Amniotic epithelial cell (primary cell): ENCODE measurements at places on chromosomes 16 and 17.
A peak's percentile ranks its signal among the peaks of the same experiment; 100 is the strongest.

DNA sequence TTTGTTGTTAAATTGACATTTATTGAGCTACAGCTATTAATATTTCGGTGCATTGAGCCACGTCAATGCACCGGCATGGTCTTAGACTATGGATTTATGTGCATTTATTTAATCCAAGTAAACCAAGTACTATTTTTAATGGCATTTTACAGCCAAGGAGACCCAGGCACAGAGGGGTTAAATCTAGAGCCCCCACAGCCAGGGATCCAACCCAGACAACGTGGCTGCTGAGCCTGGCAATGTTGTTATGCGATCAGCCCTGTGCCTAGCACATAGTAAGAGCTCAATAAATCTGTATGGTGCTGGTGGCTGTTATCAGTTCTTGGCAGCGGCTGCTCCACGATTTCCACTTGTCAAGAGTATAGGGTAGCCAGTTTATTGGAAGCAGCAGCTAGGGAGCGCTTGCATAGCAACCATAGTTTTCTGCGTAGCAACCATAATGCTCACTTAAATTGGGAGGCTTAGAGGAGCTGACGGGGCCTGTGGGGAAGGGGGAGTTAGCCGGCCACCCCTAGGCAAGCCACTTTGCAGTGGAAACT is 541 bp upstream of the RBBP6 start:
- DNase-seq, result no peak

DNA sequence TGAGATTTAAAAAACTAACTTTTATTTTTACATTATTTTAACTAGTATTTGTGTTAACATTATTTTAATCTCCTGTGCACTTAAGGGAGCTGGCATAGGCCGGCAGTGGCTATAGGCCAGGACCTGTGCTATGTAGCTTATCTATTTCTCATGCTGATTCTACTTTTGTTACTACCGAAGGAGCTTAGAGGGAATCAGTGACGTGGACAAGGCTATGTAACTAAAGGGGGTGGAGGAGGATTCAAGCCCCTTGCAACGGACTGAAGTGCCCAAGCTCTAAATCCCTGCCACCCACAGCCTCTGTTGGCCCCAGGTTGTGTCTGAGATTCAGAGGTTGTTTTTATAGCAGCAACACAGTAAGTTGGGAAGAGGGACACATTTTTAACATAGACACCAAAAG is 356.4 kb downstream of the WWOX start:
- DNase-seq, result no peak

DNA sequence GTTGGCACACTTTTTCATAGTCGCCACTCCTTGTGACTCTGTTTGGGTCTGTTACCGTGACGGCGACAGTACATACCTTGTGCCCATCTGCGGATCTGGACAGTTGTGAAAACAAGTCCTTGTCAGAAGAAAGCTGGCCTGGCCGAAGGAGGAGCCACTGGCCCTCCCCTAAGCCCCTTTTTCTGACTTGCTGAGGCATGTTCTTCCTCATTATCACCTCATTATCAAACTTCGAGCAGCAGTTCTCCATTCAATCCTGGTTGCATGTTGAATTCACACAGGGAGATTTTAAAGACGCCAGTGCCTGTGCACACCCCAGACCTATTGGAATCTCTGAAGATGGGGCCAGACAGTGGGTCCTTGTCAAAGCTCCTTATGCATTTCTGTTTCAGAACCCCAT is 61.1 kb downstream of the CYLD start:
- no peak for DNase-seq

DNA sequence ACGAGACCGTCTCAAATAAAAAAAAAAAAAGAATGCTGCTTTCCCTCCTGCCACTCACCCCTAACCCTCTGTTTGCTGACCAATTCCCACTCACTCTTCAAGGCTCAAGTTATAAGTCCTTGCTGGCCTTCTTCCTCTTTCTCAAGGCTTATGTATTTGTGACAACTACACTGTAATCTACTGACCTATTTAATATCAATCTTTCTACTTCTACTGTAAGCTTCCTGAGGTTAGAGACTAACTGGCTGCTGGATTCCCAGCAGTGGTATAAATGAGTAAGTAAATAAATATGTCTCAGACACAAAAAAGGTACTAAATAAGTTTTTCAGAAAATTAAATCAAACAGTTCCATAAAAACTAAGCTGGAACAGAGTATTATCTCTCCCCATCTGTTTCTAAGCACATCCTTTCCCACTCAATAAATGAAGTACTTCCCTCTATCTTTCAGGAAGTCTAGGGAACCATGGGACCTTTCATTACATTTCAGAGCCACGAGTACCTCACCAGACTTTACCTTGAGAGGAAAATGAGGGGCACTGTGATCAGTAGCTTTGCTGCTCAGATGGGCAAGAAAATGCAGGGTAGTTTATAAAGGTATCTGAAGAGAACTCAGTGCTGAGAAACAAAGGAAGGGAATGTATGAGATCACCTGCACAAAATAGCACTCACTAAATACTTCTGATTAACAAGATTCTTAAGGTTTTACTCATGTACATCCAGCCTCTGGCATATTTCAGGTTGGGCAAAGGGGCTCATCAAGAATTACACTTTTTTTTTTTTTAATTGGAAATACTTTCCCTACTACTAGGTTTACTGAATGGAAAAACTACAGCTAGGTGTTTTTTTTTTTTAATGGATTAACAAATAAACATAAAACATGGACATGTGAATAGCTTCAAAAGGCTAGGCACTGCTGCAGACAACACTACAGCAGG is 10.8 kb downstream of the SSH2 start:
- DNase-seq, result peak; percentile 78

DNA sequence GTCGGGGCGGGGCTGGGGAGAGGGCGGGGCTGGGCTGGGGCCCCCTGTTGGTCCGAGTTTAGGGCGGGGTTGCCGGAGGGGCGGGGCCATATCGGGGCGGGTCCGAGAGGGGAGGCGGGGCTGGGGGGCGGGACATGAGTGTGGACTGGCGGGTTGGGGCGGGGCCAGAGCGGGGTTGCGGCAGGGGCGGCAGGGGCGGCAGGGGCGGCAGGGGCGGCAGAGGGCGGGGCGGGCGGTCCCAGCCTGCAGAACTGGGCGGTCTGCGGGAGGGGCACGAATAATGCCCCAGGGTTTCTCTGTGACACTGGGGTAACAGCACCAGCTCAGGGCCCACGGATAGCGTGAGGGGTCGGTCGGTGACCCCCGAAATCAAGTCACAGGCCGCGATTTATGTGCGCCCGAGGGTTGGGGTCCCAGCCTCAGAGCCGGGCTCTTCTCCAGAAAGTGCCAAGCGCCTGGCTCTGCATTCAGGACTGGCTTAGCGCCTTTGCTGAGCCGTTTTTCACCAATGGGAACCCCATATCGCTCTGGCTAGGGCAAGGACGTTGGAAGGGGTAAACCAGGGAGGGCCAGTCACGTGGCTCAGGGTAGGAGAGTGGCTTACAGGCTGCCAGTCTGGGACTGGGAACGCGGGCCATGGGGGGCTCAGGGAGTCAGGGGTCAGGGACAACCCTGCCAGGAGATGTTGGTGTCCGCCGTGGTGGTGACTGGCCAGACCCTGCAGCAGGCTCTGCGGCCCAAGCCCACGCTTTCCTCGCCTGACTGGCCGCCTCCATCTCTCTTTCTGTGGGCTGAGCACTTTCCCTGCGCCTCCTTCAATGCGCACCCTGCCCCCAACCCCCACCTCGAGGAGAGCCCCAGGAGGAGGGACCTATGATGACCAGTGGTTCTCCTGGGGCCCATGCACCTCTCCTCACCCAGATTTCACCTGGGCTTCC is 1.2 kb upstream of the METTL26 start:
- DNase-seq, result peak; percentile 76

GRCh38 chr16:10598157-10598556 is 17.8 kb upstream of the EMP2 start:
- DNase-seq, result no peak

GRCh38 chr16:83200005-83200779 is 573.4 kb downstream of the CDH13 start:
- DNase-seq, result no peak

- peak; percentile 27 for DNase-seq
These were observed 16.2 kb downstream of the SMTNL2 start for GRCh38 chr17:4600563-4600962.

DNA sequence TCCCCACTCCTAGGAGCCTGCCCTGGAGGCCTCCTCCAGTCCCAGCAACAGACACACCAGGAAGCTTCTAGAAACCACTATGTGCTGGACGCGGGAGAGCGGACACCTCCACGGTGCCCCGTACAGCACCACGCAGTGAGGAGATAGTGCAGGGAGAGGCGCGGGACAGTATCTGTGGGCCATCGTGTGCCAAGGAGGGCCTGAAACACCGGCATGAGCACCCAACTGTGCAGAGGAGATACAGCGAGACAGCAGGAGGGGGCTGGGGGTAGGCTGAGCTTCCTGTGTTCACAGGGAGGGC is 57.7 kb downstream of the ZNF778 start:
- DNase-seq, result no peak

GRCh38 chr16:69496376-69496775 is 69.4 kb upstream of the NFAT5 start:
- DNase-seq, result no peak

GRCh38 chr16:64098451-64098850 is 1023.4 kb downstream of the CDH11 start:
- DNase-seq, result no peak

GRCh38 chr16:30457743-30458560 is 12.3 kb upstream of the SEPHS2 start:
- DNase-seq, result no peak
